Activated naive CD4-positive, alpha-beta T cell treated with anti-CD3 and anti-CD28 coated beads for 36 hours (primary cell): ENCODE measurements at places on chromosomes 7 and 10. TPM values are rescaled to one million over a fixed set of nuclear protein-coding genes. Genes with fewer than 3 reads are reported as not detected.

STRIP2 gene
- total RNA-seq = 71.4 TPM

C7orf33 gene
- total RNA-seq = not detected

HK1 gene
- 172 TPM for total RNA-seq

PLAU gene
- total RNA-seq = 0.27 TPM

ANKMY2 gene
- total RNA-seq = 4.6 TPM

GRCh38 chr10:24917493-24917892 is 34.9 kb downstream of the PRTFDC1 start:
- peaks cover 19% of the 10 kb centered on the region for H3K4me1 ChIP-seq
- H3K4me3 ChIP-seq = no peak overlapping the region
- no peak overlapping the region for H3K27ac ChIP-seq
- H3K27me3 ChIP-seq = no peaks in the 10 kb centered on the region

GRCh38 chr10:70695241-70696030 is 23.1 kb downstream of the ADAMTS14 start:
- H3K36me3 ChIP-seq = no peaks in the 10 kb centered on the region
- no peak overlapping the region for H3K4me3 ChIP-seq
- no peaks in the 10 kb centered on the region for H3K27me3 ChIP-seq
- no peak overlapping the region for H3K27ac ChIP-seq
- H3K4me1 ChIP-seq = no peaks in the 10 kb centered on the region

DNA sequence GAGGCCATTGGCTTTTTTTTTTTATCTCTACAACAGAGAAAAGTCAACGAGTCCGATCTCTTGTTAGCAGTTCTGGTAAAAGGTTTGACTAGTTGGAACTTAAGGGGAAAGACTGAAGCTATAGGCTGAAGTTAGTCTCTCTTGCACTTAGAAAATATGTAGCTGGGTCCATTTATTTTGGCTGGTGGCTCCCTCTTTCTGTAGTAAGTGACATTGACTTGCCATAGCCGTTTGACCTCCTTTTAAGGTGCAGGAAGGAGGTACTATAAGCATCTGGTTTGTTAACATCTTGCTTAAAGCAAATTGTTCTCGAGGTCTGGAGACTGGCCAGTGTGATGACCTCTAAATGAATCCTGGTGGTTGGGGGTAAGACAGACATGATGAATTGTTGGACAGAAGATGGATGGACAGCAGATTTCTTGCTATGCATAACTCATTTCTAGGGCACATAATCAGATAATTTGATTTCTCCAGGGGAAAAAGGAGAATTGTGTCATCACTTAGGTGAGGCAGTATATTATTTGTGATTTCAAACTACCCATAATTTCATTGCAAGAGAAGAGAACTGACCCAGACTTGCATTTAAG is 356.3 kb upstream of the GALNT17 start:
- H3K4me3 ChIP-seq = no peak overlapping the region
- no peak for DNase-seq
- no peak overlapping the region for H3K27ac ChIP-seq
- H3K27me3 ChIP-seq = no peaks in the 10 kb centered on the region
- peaks cover 2% of the 10 kb centered on the region for H3K4me1 ChIP-seq

- H3K27ac ChIP-seq = no peak overlapping the region
- H3K4me1 ChIP-seq = no peaks in the 10 kb centered on the region
- peaks cover 3% of the 10 kb centered on the region for H3K27me3 ChIP-seq
- DNase-seq = peak; percentile 23
Measured at GRCh38 chr7:86904949-86905834, 154.3 kb downstream of the ELAPOR2 start.

DNA sequence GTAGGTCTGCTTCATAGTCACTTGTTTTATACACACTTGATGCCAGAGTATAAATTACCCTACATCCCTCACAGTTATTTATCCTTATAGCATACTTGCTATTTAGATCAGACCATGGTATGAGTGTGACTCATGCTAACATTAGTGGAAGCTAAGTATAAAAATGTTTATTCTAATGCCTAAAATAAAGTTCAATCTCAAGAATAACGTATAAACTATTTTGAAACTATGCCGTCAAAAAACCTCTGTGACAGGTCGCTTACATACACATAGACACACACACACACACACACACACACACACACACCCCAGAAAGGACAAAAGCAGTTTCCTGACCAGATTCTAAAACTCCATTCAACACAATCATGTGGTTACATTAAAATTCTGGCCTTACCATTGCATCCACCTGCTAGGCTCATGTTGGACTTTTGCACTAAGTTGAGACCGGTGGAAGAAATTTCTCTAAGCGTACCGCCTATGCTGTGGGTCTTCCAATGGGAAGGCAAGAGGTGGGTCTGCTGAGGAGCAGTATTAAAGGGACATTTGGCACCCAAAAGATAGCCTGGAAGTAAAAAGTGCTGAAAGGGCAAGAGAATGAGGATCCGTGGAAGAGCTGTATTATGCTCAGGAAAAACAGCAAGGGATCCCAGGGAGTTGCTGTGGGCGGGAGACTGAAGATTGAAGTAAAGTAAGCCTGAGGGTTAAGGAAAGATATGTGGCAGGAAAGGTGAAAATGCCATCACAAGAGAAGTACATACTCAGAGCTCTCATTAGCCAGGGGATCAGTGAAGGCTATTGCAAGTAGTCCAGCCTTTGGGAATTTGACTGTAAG is 5.0 kb downstream of the FOXP2 start:
- H3K27ac ChIP-seq = no peak overlapping the region
- H3K4me1 ChIP-seq = no peaks in the 10 kb centered on the region
- H3K36me3 ChIP-seq = no peaks in the 10 kb centered on the region
- no peak for DNase-seq

DNA sequence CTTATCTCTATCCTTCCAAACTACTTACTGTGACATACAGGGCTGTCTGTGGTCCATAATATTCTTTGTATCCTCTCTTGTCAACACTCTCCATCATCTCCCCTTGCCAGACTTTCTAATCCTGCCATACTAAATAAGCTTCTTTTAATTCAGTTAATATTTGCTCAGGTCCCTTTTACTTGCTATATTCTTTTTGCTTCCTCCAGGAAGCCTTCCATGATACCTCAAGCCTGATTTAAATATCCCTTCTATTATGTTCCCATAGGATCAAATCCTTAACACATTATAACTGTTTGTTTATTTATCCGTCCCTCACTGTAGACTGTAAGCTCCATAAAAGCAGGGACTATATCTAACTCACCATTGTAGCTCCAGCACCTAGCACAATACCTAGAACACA is 7.2 kb upstream of the PPP3CB start:
- H3K4me3 ChIP-seq = no peak overlapping the region
- peaks cover 8% of the 10 kb centered on the region for H3K36me3 ChIP-seq
- H3K27me3 ChIP-seq = no peaks in the 10 kb centered on the region
- peaks cover 13% of the 10 kb centered on the region for H3K4me1 ChIP-seq
- no peak overlapping the region for H3K27ac ChIP-seq

- no peak overlapping the region for H3K4me3 ChIP-seq
- peaks cover 11% of the 10 kb centered on the region for H3K36me3 ChIP-seq
- H3K4me1 ChIP-seq = peaks cover 53% of the 10 kb centered on the region
- DNase-seq = no peak
- H3K27me3 ChIP-seq = no peaks in the 10 kb centered on the region
Measured at GRCh38 chr7:140174217-140174616, 2.6 kb downstream of the KDM7A start.

- no peak overlapping the region for H3K4me3 ChIP-seq
- H3K27ac ChIP-seq = no peak overlapping the region
- H3K4me1 ChIP-seq = no peaks in the 10 kb centered on the region
- no peak for DNase-seq
Measured at GRCh38 chr7:288671-289101, 1.3 kb upstream of the FOXL3 start.

GRCh38 chr7:105389088-105389650 is 448 bp upstream of the SRPK2 start:
- no peaks in the 10 kb centered on the region for H3K27me3 ChIP-seq
- H3K4me3 ChIP-seq = peak overlapping the region; percentile 89
- peak; percentile 46 for DNase-seq
- peaks cover 5% of the 10 kb centered on the region for H3K36me3 ChIP-seq
- H3K27ac ChIP-seq = peak overlapping the region; percentile 83

DNA sequence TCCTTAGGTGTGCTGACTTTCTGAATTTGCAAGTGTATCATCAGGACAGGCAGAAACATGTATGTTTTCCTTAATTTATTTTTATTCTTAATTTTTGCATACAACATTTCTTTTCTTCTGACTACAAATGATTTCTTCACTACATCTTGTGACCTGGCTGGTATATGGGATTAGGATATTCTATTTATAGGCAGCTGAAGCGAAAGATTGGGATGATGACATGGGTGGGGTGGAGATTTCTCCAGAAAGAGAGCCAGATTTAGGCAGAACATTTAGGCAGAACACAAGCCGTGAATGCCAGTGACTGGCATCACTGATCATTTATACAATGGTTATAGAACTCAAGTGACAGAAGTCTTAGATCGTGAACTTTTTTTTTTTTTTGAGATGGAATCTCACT is 256.7 kb downstream of the KLF6 start:
- H3K4me1 ChIP-seq = no peaks in the 10 kb centered on the region
- no peaks in the 10 kb centered on the region for H3K27me3 ChIP-seq
- no peak overlapping the region for H3K27ac ChIP-seq
- no peak overlapping the region for H3K4me3 ChIP-seq

- no peaks in the 10 kb centered on the region for H3K4me1 ChIP-seq
- no peak for DNase-seq
- H3K27me3 ChIP-seq = peaks cover 11% of the 10 kb centered on the region
- no peak overlapping the region for H3K4me3 ChIP-seq
Measured at GRCh38 chr10:42744134-42744701, 38.4 kb upstream of the BMS1 start.

GRCh38 chr7:132328760-132329159 is 247.5 kb downstream of the PLXNA4 start:
- no peak for DNase-seq
- H3K27me3 ChIP-seq = peaks cover 7% of the 10 kb centered on the region
- no peaks in the 10 kb centered on the region for H3K36me3 ChIP-seq
- H3K4me1 ChIP-seq = no peaks in the 10 kb centered on the region
- H3K27ac ChIP-seq = no peak overlapping the region

DNA sequence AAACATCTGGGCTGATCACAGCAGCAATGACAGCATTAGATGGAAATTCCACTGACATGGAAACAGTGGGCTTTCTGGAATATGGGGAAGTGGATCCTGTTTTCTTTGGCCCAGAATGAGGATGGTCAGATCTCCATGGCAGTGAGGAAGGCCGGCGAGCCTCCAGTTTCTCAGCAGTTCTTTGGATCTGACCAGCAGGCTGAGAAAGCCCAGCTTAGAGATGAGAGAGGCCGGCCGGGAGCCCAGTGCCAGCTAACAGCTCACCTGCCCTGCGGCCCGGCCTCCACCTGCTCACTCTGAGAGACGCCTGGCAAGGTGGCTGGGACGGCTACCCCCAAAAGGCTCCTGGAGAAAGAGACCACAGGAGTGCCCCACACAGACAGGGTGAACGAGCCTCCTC is 24.2 kb downstream of the GPER1 start:
- H3K27ac ChIP-seq = no peak overlapping the region
- no peak overlapping the region for H3K4me3 ChIP-seq
- no peak for DNase-seq
- no peaks in the 10 kb centered on the region for H3K27me3 ChIP-seq

GRCh38 chr7:73718905-73719805 is at the start of gene STX1A:
Gene STX1A (minus strand): TSS chr7:73719669. CDS start chr7:73719631, 38 bp downstream.
- H3K4me3 ChIP-seq = peak within 1 kb of the TSS; percentile 77
- peaks cover 33% of the 10 kb centered on the region for H3K4me1 ChIP-seq
- H3K36me3 ChIP-seq = no peaks in the 10 kb centered on the region
- no peak within 1 kb of the TSS for H3K27ac ChIP-seq
- peaks cover 2% of the 10 kb centered on the region for H3K27me3 ChIP-seq

- no peak overlapping the region for H3K27ac ChIP-seq
- H3K27me3 ChIP-seq = no peaks in the 10 kb centered on the region
- H3K36me3 ChIP-seq = no peaks in the 10 kb centered on the region
Measured at GRCh38 chr10:80416479-80417098, 8.2 kb downstream of the PRXL2A start.

GRCh38 chr7:147151661-147152060 is 1035.1 kb downstream of the CNTNAP2 start:
- H3K36me3 ChIP-seq = no peaks in the 10 kb centered on the region
- no peak overlapping the region for H3K27ac ChIP-seq
- H3K4me1 ChIP-seq = no peaks in the 10 kb centered on the region

GRCh38 chr10:11687357-11687771 is 54.8 kb upstream of the ECHDC3 start:
- no peak for DNase-seq
- peaks cover 1% of the 10 kb centered on the region for H3K27me3 ChIP-seq
- no peak overlapping the region for H3K27ac ChIP-seq
- H3K4me3 ChIP-seq = no peak overlapping the region
- H3K4me1 ChIP-seq = peaks cover 32% of the 10 kb centered on the region

DNA sequence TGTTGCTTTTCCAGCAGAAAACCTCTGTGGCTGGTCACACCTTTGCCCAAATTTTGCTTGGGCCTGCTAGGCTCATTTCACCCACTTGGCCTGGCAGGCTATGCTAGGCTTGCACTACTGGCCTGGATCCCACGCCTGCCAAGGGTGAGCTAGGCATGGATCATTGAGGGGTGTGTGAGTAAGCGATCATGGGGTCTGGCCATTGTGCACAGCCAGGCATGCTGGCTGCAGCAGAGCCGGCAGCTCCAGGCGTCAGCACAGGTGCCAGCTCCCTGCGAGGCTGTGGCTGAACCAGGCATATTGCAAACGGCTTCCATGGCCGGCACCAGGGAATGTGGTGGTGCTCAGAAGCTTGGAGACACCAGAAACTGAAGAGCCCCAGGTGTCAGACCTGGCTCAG is 19.2 kb downstream of the CFAP70 start:
- no peaks in the 10 kb centered on the region for H3K36me3 ChIP-seq
- no peaks in the 10 kb centered on the region for H3K4me1 ChIP-seq
- no peak overlapping the region for H3K27ac ChIP-seq
- DNase-seq = no peak
- H3K4me3 ChIP-seq = no peak overlapping the region
- no peaks in the 10 kb centered on the region for H3K27me3 ChIP-seq

- no peaks in the 10 kb centered on the region for H3K27me3 ChIP-seq
- no peak overlapping the region for H3K27ac ChIP-seq
- H3K4me1 ChIP-seq = peaks cover 41% of the 10 kb centered on the region
Measured at GRCh38 chr7:38186593-38187314, 8.7 kb downstream of the STARD3NL start.

- no peaks in the 10 kb centered on the region for H3K36me3 ChIP-seq
- H3K4me1 ChIP-seq = no peaks in the 10 kb centered on the region
- H3K4me3 ChIP-seq = no peak overlapping the region
Measured at GRCh38 chr10:43880160-43880559, 231.5 kb upstream of the ZNF32 start.

DNA sequence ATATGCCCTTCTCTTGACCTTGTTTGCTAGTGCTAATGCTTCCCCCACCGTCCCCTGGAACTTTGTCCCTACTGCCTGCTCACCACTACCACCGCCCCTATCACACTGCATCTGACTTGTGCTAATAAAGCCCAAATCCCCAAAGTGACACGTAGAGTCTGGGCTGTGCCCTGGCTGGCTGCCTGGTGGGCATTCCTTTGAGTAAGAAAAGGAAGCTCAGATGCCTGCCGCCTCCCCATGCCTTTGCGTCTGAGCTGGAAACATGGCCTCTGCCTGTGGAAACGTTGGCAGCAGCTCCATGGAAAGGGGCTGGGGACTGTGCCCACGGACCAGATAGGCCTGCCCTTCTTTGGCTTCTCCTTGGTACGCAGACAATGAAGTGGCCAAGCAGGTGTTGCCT is 138.3 kb downstream of the CYP26A1 start:
- H3K4me1 ChIP-seq = no peaks in the 10 kb centered on the region
- no peak for DNase-seq
- no peaks in the 10 kb centered on the region for H3K27me3 ChIP-seq
- no peak overlapping the region for H3K4me3 ChIP-seq

- no peaks in the 10 kb centered on the region for H3K27me3 ChIP-seq
- no peak overlapping the region for H3K4me3 ChIP-seq
- no peaks in the 10 kb centered on the region for H3K4me1 ChIP-seq
- H3K27ac ChIP-seq = no peak overlapping the region
- no peak for DNase-seq
Measured at GRCh38 chr7:138244606-138245005, 168.3 kb downstream of the AKR1D1 start.
